RKO (cell line): ENCODE measurements at places on chromosomes 11 and 22.

DNA sequence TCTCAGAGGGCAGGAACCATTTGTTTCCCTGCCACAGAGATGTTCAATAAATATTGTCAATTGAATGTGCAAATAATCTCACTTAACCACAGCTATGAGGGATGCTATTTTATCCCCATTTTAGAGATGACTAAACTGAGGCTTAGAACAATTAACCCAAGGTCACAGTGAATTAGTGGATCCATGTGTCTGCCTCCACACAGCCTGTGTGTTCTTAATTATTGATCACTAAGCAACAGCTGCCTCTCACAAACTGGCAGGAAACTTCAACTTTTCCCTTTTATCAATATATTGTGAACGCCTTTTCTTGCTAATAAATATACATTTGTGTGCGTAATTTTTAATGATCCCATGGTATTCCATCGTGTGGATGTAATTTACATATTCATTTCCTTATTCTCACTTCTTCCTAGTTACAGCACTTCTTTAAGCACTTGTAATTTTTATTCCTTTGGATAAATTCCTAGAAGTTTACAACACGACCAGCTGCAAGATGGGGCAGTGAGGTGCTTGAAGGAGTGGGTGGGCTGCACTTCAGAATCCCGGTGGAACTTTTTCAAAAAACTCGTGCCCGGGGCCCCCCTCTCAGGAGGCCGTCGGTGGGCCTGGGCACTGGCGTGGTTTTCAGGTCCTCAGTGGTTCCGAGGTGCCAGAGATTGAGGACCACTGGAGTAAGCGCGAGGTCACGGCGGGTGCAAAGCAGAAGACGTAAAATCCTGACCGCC is 915 bp upstream of the SREBF2 start:
- DNase-seq, result no peak

DNA sequence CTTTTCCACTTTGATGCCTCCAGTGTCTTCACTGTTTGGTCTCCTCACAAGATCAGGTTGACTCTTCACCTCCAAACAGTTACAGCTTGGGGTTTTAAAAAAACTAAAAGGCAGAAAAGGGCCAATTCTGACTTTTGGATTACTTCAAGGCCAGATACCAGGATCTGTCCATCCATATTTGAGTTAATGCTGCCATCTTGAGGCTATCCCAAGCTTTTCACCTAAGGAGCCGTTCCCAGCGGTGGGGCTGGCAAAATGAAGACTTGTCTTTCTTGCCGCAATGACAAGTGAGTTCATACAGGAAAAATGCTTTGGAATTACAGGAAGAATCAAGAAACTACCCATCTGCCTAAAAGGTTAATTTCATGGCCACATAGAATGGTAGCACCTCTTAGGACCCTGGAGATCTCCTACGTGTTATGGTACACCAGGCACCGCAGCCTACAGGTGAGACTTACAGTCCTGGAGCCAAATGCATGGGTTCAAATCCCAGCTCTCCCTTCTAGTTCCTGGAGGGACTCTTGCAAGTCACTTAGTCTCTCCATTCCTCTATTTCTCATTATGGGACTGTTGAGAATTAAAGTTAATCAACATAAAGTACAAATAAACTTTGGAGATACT is 6.0 kb upstream of the OR5B21 start:
- peak; percentile 68 for DNase-seq

DNA sequence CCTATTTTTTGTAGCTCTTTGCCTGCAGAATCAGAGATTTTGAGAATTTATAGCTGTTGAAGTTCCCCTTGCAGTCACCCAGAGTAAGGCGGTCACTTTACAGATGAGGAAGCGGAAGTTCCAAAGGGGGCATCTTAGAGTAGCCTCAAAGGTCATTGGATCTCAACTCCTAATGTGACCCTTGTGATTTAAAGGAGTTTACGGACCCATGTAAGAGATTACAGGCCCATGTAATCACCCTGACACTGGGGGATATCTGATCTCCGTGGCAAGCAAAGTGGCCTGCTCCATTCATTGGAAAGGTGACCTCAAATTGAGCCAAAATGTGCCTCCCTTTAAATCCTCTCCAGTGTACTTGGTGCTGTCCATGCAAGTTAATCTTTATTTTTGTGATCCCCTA is 15.7 kb downstream of the P2RX3 start:
- no peak for DNase-seq

- no peak for DNase-seq
Measured at GRCh38 chr22:32691101-32691500, 110.4 kb upstream of the TIMP3 start.

DNA sequence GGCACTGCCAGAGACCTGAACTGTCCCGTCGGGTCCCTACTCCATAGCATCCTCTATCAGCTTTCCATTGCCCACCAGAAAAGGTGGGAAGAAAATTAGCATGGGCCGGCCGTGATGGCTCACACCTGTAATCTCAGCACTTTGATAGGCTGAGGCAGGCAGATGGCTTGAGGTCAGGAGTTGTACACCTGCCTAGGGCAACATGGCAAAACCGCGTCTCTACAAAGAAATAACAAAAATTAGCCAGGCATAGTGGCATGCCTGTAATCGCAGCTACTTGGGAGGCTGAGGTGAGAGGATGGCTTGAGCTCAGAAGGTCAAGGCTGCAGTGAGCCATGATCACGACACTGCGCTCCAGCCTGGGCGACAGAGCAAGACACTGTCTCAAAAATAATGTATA is 3.5 kb downstream of the SLC25A18 start:
- DNase-seq, result no peak

- no peak for DNase-seq
Measured at GRCh38 chr22:48659404-48659996, 1168.2 kb downstream of the BRD1 start.

GRCh38 chr22:31488988-31489617 is 539 bp downstream of the EIF4ENIF1 start:
- DNase-seq, result peak; percentile 38

- no peak for DNase-seq
Measured at GRCh38 chr11:58900479-58901420, 38.5 kb upstream of the GLYATL1 start.

DNA sequence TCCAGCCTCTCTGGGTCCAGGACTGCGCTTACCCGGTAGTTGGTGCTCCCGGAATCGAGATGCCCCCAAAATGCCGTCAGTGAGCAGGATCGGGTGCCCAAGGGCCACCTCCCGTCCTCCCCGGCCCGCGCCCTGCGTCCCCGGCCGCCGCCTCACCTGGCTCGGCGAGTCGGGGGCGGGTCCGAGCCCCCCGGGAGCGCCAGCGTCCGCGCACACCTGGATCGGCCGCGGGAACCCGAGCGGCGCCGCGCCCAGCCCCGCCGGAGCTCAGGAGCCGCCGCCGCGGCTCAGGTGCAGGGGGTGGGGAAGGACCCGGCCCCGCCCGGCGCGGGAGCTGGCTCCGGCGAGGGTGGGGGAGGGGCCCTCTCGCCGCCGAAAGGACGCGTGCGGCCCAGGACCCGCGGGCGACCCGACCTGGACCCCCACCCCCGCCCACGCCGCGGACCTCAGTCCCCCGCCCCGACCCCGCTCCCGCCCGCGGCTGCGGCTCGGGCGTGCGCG is at the start of gene SHANK2:
TSS of gene SHANK2 (minus strand) at position 309 of the 501 bp plus-strand sequence. CDS start 105,251 bp downstream, outside the sequence.
- no peak for DNase-seq

- no peak for DNase-seq
Measured at GRCh38 chr11:103050351-103050750, 41.6 kb downstream of the DCUN1D5 start.

DNA sequence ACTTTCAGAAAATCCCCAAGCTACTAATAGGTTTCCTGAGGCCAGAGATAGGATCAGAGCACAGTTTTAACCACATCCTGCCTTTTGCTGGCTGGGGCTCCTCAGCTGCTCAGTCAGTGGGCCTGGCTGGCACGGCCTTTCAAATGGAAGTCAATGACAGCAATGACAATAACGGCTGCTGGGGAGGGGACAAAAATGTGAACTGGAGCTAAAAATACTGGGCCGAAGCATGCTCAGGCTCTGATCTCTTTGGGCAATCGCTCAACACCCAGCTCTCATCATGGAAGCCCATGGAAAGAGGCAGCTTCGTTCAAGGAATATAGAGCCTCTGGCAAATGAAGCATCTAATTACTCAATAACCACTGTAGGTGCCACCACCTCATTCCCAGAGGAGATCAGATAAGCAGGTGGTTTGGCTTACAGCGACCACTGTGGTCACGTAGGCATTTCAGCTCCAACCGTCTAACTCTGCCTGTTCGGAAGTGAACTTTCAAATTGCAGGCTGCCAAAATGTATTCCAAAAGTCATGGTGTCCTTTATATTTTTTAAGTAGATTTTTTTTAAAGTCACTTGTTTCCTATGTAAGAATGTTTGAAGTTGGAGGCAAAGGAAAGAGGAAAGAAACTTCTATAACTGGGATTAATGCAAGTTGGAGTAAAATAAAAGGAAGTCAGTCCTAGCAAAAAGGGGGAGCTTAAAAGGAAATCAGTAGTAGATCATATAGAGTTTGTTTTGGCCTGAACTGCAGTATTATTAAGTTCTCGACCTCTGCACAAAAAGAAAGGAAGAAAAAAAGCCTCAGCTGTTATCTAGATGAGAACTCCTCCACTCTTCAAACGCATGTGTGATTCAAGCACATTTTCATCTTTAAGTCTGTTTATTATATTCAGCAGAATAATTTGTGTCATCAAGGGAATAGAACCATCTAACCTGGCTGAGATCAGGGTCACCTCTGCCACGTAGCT is 14.1 kb downstream of the WT1 start:
- no peak for DNase-seq

DNA sequence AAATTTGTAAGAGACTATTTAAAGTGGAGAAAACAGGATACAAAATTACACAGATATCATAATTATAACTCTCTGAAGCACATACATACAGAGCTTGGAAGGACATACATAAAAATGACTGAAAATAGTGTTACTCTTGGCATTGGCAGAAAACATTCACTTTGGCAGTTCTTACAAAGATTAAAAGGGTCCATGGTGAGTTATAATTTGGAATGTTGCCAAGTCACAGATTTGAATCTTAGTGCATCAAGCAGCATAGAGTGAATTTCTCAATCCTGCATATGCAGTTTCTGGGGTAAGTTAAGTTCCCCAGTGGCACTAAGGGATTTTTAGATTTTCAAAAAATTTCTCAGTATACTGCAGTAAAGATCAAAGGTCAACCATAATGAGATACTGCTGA is 115.9 kb downstream of the CCDC81 start:
- no peak for DNase-seq

- DNase-seq, result no peak
Measured at GRCh38 chr22:31618057-31618456, 44.0 kb downstream of the PISD start.

GRCh38 chr11:12449961-12450715 is 72.8 kb downstream of the PARVA start:
- DNase-seq, result no peak

- no peak for DNase-seq
Measured at GRCh38 chr11:33263549-33263948, 6.4 kb downstream of the HIPK3 start.

- no peak for DNase-seq
Measured at GRCh38 chr11:120707663-120708062, 196.1 kb downstream of the GRIK4 start.

DNA sequence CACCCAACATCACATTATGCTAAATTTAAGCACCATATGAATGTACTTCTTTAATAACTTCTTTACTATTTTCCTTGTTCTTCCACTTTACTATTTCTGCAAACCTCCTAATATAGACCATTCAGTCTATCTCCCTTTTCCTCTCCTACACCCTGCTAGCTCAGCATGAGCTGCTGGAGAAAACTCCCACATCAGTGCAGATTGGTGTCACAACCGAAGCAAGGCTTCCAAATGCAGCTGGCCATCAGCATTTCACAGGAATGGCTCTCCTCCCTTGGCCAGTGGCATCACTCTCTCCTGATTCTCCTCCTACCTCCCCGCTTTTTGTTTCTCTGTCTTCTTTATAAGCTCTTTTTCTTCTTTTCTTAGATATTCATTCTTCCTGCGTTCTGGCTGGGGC is 118.7 kb upstream of the ZC3H12C start:
- no peak for DNase-seq

- no peak for DNase-seq
Measured at GRCh38 chr11:86790195-86790725, 10.1 kb upstream of the PRSS23 start.

GRCh38 chr22:32325811-32326237 is 31.8 kb upstream of the RFPL3 start:
- DNase-seq, result no peak

DNA sequence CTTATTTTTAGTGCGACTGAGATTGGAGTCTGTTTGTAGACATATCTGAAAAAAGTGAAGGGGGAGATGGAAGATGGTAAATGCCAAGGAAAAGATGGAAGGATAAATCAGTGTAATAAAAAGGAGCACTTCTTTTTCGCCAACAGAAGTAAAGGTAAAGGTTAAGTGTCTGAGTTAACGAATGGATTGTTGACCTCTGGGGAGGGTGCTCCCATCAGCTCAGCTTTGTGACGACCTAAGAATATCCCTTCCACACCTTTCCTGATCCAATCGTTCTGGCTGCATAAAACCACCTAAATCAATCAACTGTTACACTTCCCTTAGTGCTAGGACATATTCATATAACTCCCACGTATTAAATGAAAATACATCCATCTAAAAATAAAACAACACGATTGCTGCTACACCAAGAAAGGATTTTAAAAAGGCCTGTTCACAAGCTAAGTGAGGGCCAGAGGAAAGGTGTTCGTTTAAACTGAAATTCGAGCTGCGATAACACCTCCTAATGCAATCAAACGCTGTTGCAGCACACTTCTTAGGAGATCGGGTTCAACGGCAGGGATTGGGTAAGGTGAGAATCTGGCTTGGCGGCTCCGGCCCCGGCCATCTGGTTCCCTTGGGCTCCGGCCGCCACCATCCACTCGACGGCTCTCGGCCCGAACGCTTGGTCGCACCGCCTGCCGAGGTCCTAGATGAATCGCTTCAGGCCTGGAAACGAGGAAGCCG is 658 bp downstream of the C11orf71 start:
- peak; percentile 33 for DNase-seq

DNA sequence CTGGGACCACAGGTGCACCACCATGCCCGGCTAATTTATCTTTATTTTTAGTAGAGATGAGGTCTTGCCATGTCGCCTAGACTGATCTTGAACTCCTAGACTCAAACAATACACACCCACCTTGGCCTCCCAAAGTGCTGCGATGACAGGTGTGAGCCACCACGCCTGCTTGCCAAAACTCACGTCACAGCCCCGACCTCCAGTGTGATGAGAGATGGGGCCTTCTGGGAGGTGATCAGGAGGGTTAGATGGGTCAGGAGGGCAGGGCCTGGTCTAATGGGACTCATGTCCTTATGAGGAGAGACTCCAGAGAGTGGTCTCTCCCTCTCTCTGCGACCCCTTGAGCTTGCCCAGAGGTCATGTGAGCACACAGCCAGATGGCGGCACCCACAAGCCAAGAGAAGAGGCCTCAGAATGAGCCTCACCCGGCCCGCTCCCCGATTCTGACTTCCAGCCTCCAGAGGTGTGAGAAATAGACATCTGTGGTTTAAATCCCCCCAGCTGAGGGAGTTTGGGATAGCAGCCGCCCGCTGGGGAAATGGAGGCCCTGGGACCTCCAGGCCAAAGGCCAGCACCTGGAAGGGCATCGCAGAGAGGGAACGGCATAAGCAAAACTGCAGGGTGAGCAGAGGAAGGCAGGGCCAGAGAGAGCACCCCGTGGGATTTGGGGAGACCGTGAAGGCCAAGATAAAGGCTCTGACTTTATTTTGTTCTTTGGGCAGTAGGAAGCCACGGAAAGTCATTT is 24.1 kb upstream of the GAL start:
- no peak for DNase-seq

- no peak for DNase-seq
Measured at GRCh38 chr11:11245453-11245852, 107.6 kb downstream of the CSNK2A3 start.

- DNase-seq, result no peak
Measured at GRCh38 chr11:47410370-47411264, 2.2 kb downstream of the SLC39A13 start.

- no peak for DNase-seq
Measured at GRCh38 chr11:115698243-115698642, 194.0 kb upstream of the CADM1 start.
